ENCODE measurements at places on chromosomes 7 and 10. TPM values are rescaled to one million over a fixed set of nuclear protein-coding genes. Genes with fewer than 3 reads are reported as not detected.

- H3K4me1 ChIP-seq: no peaks in the 10 kb centered on the region
- DNase-seq: no peak
- H3K36me3 ChIP-seq: no peaks in the 10 kb centered on the region
- no peaks in the 10 kb centered on the region for H3K27me3 ChIP-seq
Measured at GRCh38 chr10:25811052-25811685, 122.9 kb upstream of the MYO3A start.

GRCh38 chr10:17282311-17282710, 54.3 kb downstream of the VIM start:
- no peak overlapping the region for H3K27ac ChIP-seq
- no peak overlapping the region for H3K4me3 ChIP-seq
- H3K4me1 ChIP-seq: no peaks in the 10 kb centered on the region
- no peaks in the 10 kb centered on the region for H3K36me3 ChIP-seq

The IRF5 gene
- 4.6 TPM for total RNA-seq

GRCh38 chr10:91605968-91606367, 26.9 kb downstream of the PPP1R3C start:
- no peaks in the 10 kb centered on the region for H3K36me3 ChIP-seq
- no peaks in the 10 kb centered on the region for H3K27me3 ChIP-seq
- H3K4me1 ChIP-seq: peaks cover 12% of the 10 kb centered on the region
- H3K27ac ChIP-seq: no peak overlapping the region
- DNase-seq: no peak

- H3K4me3 ChIP-seq: no peak overlapping the region
- no peaks in the 10 kb centered on the region for H3K36me3 ChIP-seq
- no peak for DNase-seq
- H3K4me1 ChIP-seq: no peaks in the 10 kb centered on the region
Measured at GRCh38 chr10:76354212-76354738, 922.9 kb downstream of the LRMDA start.

- H3K4me3 ChIP-seq: no peak overlapping the region
- no peak for DNase-seq
- no peaks in the 10 kb centered on the region for H3K36me3 ChIP-seq
- H3K27ac ChIP-seq: no peak overlapping the region
Measured at GRCh38 chr7:92623544-92623943, 33.4 kb upstream of the FAM133B start.
